GM23338 (cell line): ENCODE measurements at places on chromosomes 5 and 9. TPM values are rescaled to one million over a fixed set of nuclear protein-coding genes. Genes with fewer than 3 reads are reported as not detected.

- peak overlapping the region; percentile 86 for H3K27ac ChIP-seq
- H3K36me3 ChIP-seq, result peaks cover 76% of the 10 kb centered on the region
- peaks cover 25% of the 10 kb centered on the region for H3K4me1 ChIP-seq
- DNase-seq, result no peak
- no peaks in the 10 kb centered on the region for H3K27me3 ChIP-seq
These were observed 4.5 kb downstream of the RACK1 start for GRCh38 chr5:181239062-181239663.

GRCh38 chr5:79503794-79504495, 10.0 kb downstream of the HOMER1 start:
- H3K4me3 ChIP-seq, result 0 out of 2 replicates have a peak overlapping the region, but pooled peaks have one; percentile 10
- peaks cover 31% of the 10 kb centered on the region for H3K4me1 ChIP-seq
- H3K27me3 ChIP-seq, result no peaks in the 10 kb centered on the region

DNA sequence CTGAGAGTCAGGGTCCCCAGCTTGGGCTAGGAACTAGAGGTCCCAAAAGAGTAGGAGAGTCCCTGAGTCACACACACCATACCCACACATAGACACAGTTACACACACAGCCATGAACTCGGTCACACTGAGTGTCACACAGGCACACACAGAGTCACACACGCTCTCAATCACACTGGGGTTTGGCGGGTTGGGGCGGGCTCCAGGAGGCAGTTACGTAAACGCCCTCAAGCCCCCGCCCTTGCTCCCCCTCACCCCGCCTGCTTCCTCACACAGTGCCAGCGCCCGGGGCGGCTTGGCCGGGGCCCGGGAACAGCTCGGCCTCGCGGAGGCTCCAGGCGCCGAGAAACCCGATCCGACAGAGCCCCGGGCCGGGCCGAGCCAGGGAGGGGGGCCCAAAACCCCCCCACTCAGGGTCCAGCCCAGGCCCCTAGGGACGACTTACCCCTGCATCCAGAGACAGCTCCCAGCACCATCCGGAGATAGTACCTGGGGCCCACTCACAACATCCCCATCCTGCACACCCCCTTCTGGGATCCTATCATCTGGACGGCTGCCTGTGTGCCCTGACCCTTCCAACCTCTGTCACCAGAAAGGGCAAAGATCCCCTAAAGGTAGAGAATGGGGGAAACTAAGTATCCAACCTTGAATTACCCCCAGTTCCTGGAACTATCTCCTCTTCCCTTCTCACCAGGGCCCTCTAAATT, 3.5 kb upstream of the CNTFR start:
- no peaks in the 10 kb centered on the region for H3K36me3 ChIP-seq
- H3K4me1 ChIP-seq, result peaks cover 37% of the 10 kb centered on the region; the same call in 1 of the 2 replicates
- peak overlapping the region; percentile 70 for H3K4me3 ChIP-seq
- H3K27ac ChIP-seq, result no peak overlapping the region

The PTGR1 gene
- 21.9 and 24.7 TPM in 2 replicates for total RNA-seq
